ENCODE measurements at places on chromosomes 3 and 15.

GRCh38 chr3:194685065-194685717 lies 492 bp upstream of the FAM43A start:
- DNase-seq: no peak

DNA sequence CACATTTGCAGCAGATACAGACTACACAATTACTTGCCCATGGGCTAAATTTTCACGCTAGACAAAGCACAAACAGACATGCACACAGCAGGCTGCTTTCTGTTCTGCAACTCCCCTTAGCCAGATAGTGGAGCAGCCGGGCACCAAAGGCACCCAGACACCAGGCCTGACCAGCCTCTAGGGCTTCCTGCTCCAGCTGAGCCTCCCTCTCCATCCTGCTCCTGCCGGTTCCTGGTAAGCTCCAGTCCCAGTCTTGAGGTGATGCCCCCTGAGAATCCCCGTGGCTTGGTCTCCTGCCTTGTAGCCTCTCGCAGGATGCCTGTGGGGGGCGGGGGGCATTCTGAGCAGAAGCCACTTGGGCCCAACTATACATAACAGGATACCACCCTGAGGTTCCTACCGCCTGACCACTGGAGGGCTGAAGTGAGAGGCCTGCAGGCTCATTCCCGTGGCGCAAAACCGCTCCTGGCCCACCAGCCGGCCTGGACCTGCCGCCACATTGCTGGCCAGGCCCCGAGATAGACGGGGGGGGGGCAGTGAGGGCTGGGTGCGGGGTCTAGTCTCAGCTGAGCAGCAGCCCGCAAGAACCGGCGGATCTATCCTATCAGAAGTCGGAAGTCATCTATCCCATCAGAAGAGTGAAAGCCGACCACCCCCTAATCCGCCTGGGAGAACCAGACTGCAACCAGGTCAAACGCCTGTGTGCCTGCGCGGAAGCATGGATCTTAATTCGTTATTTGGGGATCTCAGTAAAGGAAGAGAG lies 3.9 kb downstream of the FOXL2 start:
- DNase-seq: no peak

DNA sequence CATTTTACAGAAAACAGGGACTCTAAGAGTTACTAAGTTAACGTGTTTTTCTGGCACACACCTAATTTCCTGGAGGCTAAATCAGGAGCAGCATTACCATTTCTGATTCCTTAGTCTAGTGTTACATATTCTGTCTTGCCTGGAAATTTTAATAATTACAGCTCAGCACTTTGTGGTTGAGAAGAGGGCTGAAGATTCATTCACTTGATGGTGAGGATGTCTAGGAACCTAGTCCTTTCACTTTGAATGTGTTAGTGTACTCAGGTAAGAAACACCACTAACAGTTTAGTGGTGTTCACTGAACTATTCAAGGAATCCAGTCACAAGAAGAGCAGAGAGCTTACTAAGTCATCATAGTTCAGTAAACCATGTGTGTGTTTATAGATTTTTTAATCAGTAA lies 102.8 kb downstream of the STT3B start:
- DNase-seq: no peak

DNA sequence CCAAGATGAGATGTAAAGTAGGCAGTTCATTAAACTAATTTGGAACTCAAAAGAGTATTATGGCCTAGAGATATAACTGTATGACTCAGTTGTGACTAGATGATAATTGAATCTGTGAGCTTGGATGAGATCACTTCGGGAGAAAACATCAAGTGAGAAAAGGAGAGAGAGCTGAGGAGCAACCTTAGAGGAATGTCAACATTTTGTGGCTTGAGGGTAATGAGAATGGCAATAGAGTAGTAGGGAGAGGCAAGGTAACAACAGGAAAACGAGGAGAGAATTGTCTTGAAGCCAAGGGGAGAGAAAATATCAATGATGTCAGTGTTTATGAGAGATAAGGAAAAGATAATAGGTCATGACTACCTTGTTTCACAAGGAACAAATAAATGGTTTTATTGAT lies 580.2 kb downstream of the NLGN1 start:
- DNase-seq: no peak

GRCh38 chr15:65856821-65857455 lies 12.4 kb upstream of the RAB11A start:
- DNase-seq: peak; percentile 49

- DNase-seq: no peak
Observed at GRCh38 chr3:55173504-55173903, 245.6 kb upstream of the LRTM1 start.

- no peak for DNase-seq
Observed at GRCh38 chr3:192077795-192078497, 617.0 kb downstream of the PYDC2 start.

- peak; percentile 15 for DNase-seq
Observed at GRCh38 chr15:90895571-90896117, 7.5 kb upstream of the MAN2A2 start.

DNA sequence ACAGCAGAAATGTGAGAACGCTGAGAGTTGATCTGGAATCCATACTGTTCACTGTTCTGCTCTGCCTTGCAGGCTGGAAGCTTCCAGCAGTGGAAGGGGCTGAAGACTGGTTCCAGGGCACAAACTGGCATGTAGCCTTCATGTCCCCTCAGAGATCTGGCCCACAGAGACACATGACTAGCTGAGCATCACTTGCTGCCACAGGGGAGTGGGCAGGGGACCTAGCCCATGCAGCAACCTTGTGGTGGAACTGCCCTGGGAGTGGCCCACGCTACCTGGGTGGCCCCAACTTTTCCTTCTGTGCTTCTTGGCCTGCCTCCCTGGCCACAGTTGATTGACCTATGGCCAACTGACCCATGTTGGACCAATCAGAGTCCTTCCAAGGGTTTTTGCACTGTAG lies 98.1 kb downstream of the TPRA1 start:
- no peak for DNase-seq

DNA sequence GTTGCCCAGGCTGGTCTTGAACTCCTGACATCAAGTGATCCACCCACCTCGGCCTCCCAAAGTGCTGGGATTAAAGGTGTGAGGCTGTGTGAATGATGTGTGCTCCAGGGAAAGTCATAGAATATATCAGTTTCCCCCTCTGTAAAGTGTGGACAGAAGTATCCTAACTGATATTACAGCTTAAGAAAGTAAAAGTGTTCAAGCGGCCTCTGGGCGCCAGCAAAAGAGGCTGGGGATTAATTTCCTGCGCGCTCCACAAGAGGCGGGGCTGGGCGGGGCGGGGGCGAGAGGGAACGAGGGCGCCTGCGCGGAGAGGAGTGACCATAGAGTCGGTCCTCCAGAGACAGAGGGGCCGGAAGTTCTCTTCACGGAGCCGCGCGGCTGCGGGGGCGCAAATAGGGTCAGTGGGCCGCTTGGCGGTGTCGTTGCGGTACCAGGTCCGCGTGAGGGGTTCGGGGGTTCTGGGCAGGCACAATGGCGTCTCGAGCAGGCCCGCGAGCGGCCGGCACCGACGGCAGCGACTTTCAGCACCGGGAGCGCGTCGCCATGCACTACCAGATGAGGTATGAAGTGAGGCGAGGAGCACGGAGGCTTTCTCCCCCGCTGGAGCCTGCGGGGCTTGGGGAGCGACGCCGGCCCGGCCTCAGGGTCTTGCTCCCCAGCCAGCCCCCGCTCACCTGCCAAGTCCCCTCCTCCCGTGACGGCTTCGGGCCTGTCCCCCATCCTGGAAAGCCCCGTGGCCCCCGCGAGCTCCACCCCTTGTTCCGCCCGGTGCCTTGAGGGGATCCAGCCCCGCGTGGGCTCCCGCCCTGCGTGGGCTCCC lies at the start of gene JAGN1:
Gene JAGN1 (plus strand): TSS at position 362 of the 823 bp plus-strand sequence. CDS start 113 bp downstream, at position 475.
- DNase-seq: peak; percentile 88

DNA sequence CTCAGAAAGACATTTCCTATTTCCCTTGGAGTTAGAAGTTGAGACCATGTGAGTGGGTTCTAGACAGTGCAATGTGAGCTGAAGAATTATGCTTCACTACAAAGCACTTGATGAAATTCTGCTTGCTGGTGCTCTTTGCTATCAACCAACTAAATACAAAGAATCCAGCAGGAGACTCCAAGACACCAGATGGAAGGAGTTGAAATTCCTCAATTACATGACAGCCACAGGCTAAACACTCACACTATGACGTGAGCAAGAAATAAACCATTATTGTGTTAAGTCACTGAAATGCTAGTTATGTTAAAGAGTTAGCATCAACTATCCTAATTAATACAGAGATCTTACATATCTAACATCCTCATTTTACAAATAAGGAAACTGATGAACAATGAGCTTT lies 8.2 kb upstream of the MAP4 start:
- DNase-seq: no peak

GRCh38 chr3:134249935-134250716 lies 533 bp downstream of the RYK start:
- peak; percentile 51 for DNase-seq

DNA sequence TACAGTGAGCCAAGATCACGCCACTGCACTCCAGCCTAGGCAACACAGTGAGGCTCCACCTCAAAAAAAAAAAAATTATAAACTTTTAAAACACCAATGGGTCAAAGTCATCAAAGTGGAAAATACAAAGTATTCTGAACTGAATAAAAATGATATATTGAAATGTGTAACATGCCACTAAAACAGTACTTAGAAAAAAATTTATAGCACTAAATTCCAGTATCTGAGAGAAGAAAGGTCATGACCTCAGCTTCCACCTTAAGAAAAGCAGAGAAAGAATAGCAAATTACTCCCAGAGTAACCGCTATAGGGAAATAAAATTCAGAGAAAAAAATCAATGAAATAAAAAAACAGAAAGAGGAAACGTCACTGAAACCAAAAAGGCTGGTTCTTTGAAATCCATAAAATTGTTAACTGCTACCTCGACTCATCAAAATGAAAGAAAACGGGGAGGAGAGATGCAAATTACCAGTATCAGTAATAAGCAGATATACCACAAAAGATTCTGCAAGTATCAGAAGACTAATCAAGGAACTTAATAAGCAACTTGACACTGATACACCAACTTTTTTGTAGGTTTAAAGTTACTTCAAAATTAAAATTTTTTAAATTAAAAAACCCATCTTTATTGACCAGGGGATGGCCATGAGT lies 20.8 kb downstream of the ATP13A3 start:
- DNase-seq: no peak

DNA sequence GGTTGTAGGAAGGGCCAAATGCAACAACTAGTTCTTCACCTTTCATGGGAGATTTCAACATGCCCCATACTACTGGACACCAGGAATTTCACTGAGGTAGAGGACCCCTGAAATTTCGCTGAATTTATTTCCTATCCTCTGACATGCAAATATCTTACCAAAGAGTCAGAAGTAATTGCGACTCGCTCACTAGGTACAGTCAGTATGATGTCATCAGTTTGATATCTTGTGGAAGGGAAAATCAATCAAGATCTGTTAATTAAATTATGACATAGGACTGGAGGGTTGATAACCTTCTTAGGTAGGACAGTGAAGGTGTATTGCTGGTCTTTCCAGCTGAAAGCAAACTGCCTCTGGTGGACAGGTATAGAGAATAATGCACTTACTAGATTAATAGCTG lies 74.9 kb upstream of the TNIK start:
- no peak for DNase-seq

- DNase-seq: no peak
Observed at GRCh38 chr3:113668015-113668414, 28.4 kb downstream of the USF3 start.

GRCh38 chr15:87123676-87124382 lies 1044.2 kb downstream of the AGBL1 start:
- no peak for DNase-seq

- DNase-seq: no peak
Observed at GRCh38 chr15:98160236-98160635, 199.7 kb downstream of the ARRDC4 start.

- DNase-seq: no peak
Observed at GRCh38 chr3:120144267-120144666, 50.0 kb upstream of the GSK3B start.

DNA sequence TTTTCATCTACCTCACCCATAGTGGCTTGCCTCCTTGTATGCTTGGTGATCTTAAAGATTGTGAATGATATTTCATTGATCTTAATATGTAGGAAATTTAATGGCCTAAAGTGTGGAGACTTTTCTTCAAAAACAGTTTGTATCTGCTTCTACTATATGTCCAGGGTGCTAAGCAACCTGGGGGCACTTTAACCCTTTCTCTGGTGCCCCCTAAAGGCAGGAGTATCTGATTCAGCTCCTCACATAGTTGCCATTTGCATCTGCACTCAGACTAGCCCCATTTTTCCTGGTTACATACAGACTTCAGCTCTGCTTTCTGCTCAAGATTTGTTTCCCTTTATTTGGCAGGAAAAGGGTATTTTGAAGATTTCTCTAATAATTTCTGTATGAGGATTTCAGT lies 5.2 kb upstream of the PFN2 start:
- DNase-seq: no peak

DNA sequence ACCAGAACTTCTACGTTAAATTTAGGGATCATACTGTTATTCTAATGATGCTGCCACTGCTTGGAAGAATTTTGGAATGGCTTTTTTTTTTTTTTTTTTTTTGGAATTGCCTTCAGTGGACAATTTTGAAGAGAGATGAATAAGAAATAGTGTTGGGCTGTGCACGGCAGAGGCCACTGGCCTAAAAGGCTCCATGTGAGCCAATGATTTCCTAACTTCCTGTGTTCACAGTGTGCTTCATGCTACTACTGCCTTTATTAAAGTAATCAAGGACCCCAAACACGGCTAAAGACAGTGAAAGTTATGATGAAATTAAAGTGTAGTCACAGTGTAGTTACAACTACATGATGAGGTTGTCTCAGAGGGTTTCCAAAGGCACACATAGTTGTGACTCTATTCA lies 100.8 kb upstream of the TNFAIP8L3 start:
- DNase-seq: no peak

DNA sequence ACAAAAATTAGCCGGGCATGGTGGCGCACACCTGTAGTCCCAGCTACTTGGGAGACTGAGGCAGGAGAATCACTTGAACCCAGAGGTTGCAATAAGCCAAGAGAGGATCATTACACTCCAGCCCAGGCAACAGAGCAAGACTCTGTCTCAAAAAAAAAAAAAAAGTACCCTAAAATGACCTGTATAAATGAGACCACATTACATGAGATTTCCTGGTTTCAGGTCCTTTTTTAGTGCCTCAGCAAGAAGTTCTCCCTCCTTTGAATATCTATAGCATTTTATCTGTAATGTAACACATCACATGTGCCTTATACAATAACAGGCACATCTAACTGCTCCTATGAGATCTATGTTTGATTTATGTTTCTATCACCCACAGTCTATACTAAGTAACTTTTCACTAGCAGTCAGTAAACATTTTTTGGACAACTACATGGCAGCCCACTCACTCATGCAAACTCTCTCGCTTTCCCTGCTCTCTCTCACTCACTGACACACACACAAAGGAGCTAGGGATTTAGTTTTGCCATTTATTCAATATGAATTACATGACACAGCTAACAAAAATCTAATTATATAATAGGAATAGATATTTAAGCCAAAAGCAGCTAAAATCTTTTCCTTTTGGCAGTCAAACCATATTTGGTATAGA lies 34.1 kb downstream of the ADAM10 start:
- DNase-seq: no peak

DNA sequence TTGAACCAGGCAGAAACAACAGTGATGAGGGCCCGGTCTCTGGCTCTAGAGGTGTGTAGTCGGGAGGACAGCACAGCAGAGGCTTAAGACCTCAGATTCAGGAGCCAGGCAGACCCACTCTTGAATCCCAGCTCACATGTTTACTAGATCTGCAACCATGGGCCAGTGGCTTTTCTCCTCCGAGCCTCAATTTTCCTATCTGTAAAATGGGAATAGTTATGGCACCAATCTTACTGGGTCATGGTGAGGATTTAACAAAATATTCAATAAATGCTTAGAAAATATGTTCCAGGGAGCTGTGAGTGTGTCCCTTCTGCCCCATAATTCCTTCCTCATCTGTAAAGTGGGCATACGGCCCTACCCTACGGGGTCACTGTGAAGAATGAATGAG lies 506.9 kb downstream of the SHQ1 start:
- no peak for DNase-seq

- no peak for DNase-seq
Observed at GRCh38 chr3:125003859-125004595, 51.8 kb downstream of the HEG1 start.

All from neural crest cell (in vitro differentiated cells).